ENCODE measurements at places on chromosomes 11 and 22. TPM values are rescaled to one million over a fixed set of nuclear protein-coding genes. Genes with fewer than 3 reads are reported as not detected.

The MPZL2 gene
- total RNA-seq, result 0.06 TPM

The LDLRAD3 gene
- total RNA-seq, result 25.8 TPM

The WNT11 gene
- 2.9 TPM for total RNA-seq

The ST14 gene
- 0.10 TPM for total RNA-seq

The POTEH gene
- not detected for total RNA-seq

The GAL gene
- total RNA-seq, result 12.0 TPM

The TOLLIP gene
- total RNA-seq, result 46.1 TPM

The AQP11 gene
- total RNA-seq, result 0.89 TPM

The SCO2 gene
- total RNA-seq, result 5.7 TPM

The IRAG1 gene
- total RNA-seq, result 0.04 TPM

The FAM180B gene
- total RNA-seq, result not detected

The YAP1 gene
- 59.6 TPM for total RNA-seq

The OR8D1 gene
- not detected for total RNA-seq

The MDK gene
- total RNA-seq, result 20.6 TPM

The KLHDC7B gene
- total RNA-seq, result not detected

The APOBEC3F gene
- total RNA-seq, result 2.5 TPM

The TEX12 gene
- not detected for total RNA-seq

The EXPH5 gene
- 0.05 TPM for total RNA-seq

The DEPDC7 gene
- total RNA-seq, result 7.0 TPM

The SIPA1 gene
- total RNA-seq, result 16.4 TPM

The SLC7A4 gene
- total RNA-seq, result not detected

The PKDREJ gene
- total RNA-seq, result not detected

Measured in A549 treated with dexamethasone at 1 μM for 4 hours (cell line).